ENCODE measurements at places on chromosomes 7 and 10.
A peak's percentile ranks its signal among the peaks of the same experiment; 100 is the strongest.

DNA sequence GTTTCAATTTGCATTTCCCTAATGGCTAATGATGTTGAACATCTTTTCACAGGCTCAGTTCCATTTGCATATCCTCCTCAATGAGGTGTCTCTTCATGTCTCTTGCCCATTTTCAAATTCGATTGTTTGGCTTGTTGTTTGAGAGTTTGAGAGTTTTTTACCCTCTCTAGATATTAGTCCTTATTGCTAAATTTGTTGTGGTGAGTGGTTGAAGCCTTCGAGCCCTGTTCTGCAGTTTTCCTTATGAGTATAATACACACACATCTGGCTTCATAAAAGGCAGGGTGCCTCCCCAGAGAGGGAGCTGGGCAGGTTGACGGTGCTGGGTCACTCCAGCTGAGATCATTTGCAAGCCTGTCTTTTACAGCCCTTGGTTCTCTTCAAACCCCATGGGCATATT, 65.1 kb downstream of the RGS10 start:
- no peak for DNase-seq

- no peak for DNase-seq
Measured at GRCh38 chr10:123604506-123604905, 61.6 kb upstream of the GPR26 start.

- peak; percentile 72 for DNase-seq
Measured at GRCh38 chr7:80134536-80135308, at the start of gene GNAI1. GNAI1 (plus strand) TSS chr7:80134831; CDS start chr7:80135161, 330 bp downstream.

DNA sequence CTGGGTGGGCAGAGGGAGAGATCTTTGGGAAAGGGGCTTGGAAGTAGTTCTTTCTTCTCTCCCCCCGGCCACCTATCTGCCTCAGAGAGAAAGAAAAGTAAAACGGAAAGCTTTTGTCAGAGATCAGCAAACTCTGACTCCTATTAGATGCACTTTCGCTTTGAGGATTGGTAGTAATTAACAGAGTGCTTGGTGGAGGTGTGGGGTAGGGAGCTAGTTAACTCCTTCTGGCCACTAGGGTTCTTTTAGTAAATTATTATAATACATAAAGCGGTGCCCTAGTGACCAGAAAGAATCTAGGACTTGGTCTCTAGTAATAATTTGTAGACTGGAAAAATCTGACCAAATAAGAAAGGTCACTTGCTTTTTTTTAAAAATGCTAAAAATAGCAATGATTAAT, 54.6 kb downstream of the CPVL start:
- DNase-seq = no peak

- peak; percentile 38 for DNase-seq
Measured at GRCh38 chr7:16428672-16429071, 7.3 kb upstream of the CRPPA start.

GRCh38 chr7:77434570-77435275, 18.6 kb upstream of the GSAP start:
- DNase-seq = no peak

- no peak for DNase-seq
Measured at GRCh38 chr7:48101352-48101751, 12.3 kb downstream of the UPP1 start.

DNA sequence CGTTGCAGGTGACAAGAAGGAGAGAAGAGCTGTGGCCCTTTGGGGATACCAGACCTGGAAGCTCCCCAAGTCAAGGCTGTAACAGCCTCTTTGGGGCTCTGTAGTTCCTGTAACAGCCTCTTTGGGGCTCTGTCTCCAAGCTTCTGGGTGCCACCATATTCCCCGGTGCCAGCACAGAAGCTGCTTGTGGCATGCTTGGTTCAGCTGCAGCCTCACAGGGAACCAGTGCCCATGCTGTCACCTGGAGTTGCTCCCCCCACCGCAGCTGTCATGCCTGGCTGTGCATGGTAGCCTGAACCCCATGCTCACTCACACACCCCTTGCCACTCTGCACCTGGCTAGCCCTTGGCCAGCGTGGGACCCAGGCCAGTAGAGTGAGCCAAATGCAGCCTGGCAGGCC, 109.1 kb downstream of the ELAPOR2 start:
- no peak for DNase-seq

DNA sequence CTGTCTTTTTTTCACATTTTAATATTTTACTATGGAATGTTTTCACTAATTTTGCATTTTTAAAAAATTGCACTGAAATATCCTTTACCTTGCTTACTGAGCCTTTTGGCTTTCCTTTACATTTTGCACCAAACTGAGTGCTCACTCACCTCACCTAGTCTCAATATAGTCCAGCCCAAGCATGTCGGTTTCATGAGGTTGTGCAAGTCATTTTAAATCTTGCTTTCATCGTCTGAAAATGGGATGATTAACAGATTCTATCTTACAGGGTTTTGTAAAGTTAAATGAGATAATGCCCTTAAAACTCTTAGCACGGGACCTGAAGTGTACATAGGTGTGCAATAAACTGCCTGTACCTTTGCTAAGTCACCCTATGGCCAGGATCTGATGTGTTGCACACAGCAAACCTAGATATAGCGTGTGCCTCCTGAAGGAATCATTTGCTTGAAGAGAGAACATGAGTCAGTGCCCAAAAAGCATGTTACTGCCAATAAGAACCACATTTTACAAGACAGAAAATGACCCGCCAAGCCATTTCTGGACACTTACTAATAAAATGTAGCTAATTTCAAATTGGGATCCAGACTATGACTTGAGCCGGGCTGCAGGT, 199.8 kb downstream of the JCAD start:
- DNase-seq = peak; percentile 49

GRCh38 chr7:149615690-149616270, 118.2 kb upstream of the ZNF746 start:
- no peak for DNase-seq

GRCh38 chr10:31759124-31759798, 169.4 kb downstream of the ARHGAP12 start:
- no peak for DNase-seq
